ENCODE measurements at places on chromosomes 3 and 15.

GRCh38 chr3:111803123-111803593 is 55.9 kb upstream of the PHLDB2 start:
- peak; percentile 90 for DNase-seq

- no peak for DNase-seq
Measured at GRCh38 chr3:117706756-117707155, 997.2 kb downstream of the TUSC7 start.

DNA sequence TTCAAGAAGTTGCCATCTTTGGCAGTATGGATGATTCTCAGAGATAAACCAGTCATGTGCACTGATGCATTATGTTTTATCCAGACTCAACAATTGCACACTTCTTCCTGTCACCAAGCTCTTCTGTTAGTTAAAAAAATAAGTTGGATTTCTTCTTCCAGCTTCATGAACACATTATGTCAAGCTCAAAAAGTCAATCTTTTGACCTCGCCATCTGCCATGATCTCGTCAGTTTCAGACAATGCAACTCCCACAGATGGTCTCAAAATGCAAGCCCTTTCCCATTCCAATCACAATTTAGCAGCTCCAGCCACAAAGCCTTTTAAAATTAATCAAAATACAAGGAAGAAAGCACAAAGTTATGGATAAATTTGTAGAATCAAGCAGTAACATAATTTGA is 42.8 kb downstream of the TFDP2 start:
- no peak for DNase-seq

DNA sequence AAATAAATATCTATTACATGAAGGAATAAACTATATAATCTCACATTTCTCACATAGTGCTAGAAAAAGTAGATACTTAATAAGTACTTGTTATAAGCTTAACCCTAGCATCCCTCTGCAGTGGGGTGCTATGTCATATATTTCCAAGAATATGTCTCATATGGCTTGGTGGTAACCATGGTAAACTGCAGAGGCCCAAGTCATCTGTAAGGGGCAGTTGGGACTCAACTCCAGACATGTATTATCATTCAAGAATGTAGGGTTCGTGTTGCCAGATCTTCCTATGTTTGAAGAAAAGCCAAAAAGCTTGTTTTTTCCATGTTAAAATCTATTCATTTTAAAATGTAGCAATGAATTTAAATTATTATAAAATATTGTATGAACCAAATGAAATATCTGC is 46.2 kb downstream of the ZNF385D start:
- no peak for DNase-seq

- DNase-seq = no peak
Measured at GRCh38 chr15:63726491-63726890, 107.3 kb downstream of the HERC1 start.

- peak; percentile 57 for DNase-seq
Measured at GRCh38 chr15:41870689-41871081, 23.2 kb downstream of the SPTBN5 start.

- DNase-seq = no peak
Measured at GRCh38 chr15:73781038-73781925, 28.1 kb upstream of the INSYN1 start.

- peak; percentile 72 for DNase-seq
Measured at GRCh38 chr3:177150970-177151627, 46.2 kb downstream of the TBL1XR1 start.
